ENCODE measurements at places on chromosomes 3 and 15.

GRCh38 chr3:101027286-101027685 lies 34.1 kb upstream of the ABI3BP start:
- no peak for DNase-seq

DNA sequence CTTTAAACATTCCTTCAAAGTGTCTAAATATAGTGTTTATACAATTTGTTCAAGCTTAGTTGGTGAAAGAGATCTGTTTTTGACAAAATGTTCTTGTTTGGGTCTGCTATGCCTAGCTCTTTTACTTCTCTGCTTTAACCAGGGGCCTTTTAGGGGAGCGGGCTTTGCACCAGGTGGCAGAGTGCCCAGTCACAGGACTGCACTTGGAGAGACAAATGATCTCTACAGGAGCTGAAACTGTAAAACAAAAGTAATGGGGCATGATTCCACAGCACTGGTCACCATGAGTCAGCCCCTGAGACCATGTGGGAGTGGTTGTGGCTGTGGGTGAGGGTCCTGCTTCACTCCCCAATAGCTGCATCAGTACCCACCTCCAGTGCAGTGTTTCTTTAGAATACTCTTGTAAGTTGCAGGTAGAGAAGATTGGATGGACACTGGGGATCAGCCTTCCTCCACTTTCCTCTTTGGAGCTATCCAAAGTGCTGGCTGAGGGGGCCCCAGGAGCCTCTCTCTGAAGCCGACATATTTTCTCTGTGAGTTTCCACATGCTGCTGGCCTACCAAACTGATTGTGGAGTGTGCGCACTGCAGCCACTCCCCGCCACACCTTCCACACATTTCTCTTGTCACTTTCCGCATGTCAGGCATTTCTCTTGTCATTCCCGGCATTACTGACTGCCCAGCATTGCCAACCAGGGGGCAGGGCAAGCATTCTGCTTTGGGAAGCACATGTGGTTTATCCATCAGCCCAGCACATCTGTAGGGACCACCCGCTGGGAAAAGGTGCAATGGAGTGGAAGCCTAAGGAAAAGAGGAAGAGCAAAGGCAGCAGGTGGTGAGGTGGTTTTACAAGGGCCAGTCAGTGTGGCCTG lies 110.0 kb downstream of the EPHB1 start:
- no peak for DNase-seq

GRCh38 chr3:53804697-53805462 lies 41.3 kb downstream of the CHDH start:
- DNase-seq: no peak

DNA sequence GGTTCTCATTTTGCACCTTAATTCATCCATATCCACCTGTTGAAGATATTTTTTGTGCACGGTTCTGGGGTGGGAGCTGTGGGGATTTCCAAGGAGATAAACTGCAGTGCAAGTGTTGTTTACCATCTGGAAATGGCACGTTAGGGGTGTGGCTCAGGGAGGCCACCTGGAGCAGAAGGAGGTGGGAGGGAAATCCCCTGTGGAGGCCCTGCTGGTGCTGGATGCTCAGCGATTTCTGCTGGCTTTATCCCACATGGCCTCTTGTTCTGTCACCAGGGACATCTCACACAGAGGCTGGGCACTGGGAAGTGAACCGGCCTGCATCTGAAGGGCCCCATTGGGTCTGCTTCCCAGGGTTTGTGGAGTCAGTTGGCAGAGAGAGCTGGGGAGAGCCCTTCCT lies 24.3 kb downstream of the TRPM1 start:
- DNase-seq: no peak

- DNase-seq: peak; percentile 93
Observed at GRCh38 chr3:152376351-152377183, 107.8 kb downstream of the MBNL1 start.

DNA sequence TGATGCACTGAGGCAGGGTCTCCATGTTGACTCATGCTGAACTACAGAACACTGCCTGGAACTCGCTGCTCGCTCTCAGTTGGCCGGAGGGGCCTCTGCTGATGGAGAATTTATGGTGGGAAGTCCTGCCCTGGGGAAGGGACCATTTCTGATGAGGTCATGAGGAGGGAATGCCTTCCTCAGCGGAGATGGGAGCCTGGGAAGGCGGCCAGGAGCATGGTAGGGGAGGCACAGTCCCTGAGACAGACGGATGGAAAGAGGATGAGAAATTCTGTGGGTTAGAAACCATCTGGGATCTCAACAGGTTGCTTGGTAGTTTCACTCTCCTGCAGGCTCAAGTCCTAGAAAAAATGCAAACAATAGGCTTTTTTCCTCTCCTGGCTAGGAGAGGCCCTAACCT lies 56.8 kb upstream of the TPM1 start:
- no peak for DNase-seq

Measured in HL-60 (cell line).